ENCODE measurements at places on chromosomes 6 and 20.

- no peak for DNase-seq
Observed at GRCh38 chr6:99331531-99331930, 17.9 kb downstream of the FAXC start.

GRCh38 chr6:40996591-40997233 is 42.3 kb downstream of the UNC5CL start:
- no peak for DNase-seq

- DNase-seq, result no peak
Observed at GRCh38 chr20:35166242-35166830, 5.5 kb upstream of the PROCR start.

- no peak for DNase-seq
Observed at GRCh38 chr20:50969435-50969834, 10.8 kb downstream of the MOCS3 start.

DNA sequence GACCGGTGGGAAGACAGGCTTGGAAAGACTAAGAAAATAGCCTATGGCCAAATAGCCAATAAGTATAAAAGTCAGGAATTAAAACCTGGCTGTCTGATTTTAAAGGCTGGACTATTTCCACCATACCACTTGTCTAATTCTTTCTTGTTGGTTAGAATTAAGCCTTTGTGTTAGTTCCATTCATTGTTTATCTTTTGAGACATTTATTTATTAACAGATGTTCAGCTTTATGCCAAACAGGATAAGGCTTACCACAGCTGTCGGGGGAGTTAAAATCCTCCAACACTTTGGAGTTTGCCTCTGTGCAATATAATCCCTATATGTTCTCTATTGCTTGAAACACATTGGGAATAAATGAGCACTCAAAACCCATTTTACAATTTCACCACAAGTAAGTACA is 208.3 kb downstream of the TMEM200A start:
- DNase-seq, result no peak

DNA sequence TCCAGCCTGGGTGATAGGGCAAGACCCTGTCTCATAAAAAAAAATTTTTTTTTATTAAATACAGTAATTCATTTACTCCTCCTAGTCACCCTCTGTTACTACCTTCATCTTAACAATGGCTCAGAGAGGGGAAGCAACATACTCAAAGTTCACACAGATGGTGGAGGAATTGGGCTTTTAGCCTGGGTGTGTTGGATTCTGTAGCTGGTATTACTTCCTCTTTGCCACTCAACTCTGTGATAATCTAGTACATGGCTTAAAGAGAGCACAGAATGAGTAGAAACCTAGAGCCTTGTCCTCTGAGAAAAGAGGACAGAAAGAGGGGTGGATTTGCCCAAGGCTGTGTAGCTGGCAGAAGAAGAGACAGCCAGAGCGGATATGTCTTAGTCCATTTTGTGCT is 96.6 kb downstream of the DLGAP4 start:
- DNase-seq, result no peak

- peak; percentile 59 for DNase-seq
Observed at GRCh38 chr6:149961728-149962425, 1.9 kb upstream of the ULBP1 start.

GRCh38 chr6:52998603-52999002 is 3.5 kb upstream of the GSTA4 start:
- DNase-seq, result no peak

GRCh38 chr20:10061641-10062040 is 26.9 kb downstream of the ANKEF1 start:
- DNase-seq, result peak; percentile 27

- DNase-seq, result no peak
Observed at GRCh38 chr6:39821742-39822532, 29.8 kb downstream of the DAAM2 start.

- DNase-seq, result no peak
Observed at GRCh38 chr6:113633638-113634037, 223.5 kb upstream of the MARCKS start.

DNA sequence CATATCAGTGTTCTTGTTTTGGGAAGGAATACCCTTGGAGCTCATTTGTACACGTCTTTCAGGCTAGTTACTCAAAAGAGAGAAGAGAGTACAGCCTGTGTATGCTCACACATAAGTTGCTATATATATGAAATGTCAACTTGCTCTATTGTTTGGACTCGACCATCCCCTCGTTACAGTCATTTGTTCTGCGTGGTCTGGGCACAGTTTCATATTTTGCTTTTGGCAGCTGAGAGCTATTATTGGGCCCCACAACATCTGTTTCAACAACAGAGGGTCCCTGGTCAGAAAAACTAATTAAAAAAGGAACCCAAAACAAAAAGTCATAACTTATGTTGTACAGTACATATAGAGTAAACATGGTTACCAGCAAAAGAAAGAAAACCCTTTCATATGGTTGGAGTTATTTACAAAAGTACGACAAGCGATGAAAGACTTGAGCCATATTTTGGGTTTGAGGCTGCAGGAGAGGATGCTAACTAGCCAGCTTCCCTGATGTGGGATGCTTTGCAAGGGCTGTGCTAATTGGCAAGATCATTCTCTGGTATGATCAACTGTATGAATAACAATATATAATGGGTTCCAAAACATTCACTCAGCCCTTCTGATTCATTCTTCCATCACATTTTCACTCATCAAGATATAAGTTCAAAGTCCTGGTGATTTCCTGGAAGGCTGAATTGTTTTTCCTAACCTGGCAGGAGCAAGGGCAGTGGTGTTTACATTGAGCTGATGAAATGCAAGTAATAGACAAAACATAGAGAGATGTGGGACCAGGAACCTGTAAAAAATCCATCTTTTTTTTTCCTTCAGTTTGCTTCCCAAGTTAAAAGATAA is 137.9 kb downstream of the RPS12 start:
- DNase-seq, result no peak

GRCh38 chr6:150755042-150755441 is 110.5 kb upstream of the MTHFD1L start:
- no peak for DNase-seq

- DNase-seq, result peak; percentile 41
Observed at GRCh38 chr6:132937466-132937906, 123.1 kb downstream of the RPS12 start.

DNA sequence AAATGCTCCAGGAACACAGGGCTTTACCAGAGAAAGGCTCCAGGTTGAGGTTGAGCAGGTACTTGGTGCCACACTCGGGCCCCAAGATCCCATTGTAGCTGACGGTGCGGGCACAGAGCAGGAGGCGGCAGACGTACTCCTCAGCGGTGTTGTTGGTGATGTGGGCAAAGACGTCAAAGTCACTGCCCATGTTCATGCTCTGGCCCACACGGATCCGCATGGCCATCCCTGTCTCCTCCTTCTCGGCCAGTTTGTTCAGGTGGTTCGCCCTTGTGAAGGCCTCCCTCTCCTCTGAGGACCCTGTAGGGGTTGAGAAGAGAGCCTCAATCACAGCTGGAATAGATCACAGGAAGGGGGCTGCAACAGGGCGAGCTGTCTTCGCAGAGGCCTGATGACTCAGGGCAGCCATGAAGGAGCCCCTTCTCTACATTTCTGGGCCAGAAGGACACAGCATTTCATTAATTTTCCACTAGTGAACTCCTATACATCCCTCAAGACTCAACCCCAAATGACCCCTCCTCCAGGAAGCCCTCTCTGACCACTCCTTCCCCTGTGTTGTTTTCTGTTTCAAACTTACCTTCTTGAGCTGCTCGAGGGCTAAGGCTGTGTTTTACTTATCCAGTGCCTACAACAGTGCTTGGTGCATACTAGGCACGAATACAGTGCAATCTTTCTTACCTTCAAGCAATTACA is 26.8 kb downstream of the TGM2 start:
- DNase-seq, result no peak

DNA sequence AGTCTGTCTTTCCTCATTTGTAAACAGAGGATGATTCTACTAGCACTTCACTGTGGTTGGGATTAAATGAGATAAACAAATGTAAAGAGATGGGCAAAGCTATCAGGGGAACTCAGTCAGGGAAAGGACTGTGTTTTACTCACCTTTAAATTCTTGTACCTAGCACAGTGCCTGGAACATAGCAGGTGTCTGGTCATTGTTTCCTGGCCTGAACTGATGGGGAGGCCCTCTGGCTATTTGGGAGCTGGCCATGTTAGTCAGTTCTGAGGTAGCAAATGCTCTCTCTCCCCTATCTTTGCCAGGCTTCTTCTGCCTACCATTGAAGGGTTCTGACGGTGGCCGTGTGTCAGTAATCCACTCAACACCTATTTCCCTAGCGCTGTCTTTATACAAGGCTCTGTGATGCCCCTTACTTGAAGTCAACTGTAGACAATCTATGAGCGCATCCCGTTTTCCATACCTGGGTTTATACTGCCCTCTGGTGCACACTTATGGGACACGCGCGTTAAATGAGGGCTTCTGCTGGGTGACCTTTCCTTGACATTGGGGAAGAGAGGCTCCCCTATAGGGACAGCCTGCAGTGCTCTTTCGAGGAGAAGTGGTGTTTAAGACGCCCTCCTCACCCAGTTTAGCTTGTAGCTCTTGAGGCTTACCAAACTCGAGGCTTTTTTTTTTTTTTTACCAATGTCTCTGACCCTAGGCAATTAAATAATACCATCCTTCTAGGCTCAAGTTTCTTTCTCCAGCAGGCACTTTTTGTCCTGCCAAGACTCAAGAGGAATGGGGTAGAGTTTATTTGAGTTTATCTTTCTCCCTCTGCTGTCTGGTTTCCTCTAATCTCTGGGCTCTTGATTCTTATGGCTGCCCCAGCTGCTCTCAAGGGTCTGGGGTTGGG is 4.0 kb upstream of the SPATS1 start:
- peak; percentile 80 for DNase-seq

DNA sequence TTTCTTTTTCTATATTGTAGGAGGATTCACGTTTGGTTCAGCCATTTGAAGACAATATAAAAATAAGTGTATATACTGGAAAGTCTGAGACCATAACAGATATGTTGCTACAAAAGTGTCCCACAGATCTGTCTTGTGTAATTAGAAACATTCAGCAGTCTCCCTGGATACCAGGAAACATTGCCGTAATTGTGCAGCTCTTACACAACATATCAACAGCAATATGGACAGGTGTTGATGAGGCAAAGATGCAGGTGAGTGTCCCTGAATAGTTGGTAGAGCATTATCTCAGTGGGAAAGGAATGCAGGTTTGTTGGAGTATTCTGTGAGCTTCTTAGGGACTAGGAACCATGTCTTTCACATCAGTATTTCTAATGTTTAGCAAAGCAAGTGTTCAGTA is 18.3 kb upstream of the ADGRF4 start:
- DNase-seq, result no peak

DNA sequence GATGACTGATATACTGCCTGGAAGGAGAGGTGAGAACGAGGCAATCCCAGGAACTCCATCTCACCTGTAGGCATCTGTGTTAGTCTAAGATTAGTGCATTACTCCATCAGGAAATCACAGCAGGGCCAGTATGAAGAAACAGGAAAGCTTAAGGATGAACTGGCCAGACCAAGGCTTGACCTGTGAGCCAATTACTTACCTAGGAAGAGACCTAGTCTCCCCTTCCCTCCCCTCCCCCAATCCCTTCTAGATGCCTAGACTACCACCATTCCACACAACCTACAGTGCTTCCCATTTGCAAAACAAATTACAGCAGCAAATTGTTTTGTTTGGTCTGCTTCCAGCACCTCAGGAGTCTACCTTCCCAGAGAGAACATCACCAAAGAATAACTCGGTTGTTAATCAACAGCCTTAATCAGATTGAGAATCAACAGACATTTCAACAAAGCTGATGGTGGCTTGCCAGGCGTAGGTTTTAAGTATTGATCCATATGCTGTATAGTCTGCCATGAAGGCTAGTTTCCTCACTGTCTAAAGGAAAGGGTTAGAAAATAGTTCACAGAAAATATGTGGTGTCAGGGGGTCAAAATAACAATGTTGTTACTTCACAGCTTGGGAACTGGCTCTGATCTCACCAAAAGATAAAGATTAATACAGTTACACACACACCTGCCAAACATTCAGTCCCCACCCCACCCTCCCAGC is 10.1 kb downstream of the PKHD1 start:
- DNase-seq, result no peak

DNA sequence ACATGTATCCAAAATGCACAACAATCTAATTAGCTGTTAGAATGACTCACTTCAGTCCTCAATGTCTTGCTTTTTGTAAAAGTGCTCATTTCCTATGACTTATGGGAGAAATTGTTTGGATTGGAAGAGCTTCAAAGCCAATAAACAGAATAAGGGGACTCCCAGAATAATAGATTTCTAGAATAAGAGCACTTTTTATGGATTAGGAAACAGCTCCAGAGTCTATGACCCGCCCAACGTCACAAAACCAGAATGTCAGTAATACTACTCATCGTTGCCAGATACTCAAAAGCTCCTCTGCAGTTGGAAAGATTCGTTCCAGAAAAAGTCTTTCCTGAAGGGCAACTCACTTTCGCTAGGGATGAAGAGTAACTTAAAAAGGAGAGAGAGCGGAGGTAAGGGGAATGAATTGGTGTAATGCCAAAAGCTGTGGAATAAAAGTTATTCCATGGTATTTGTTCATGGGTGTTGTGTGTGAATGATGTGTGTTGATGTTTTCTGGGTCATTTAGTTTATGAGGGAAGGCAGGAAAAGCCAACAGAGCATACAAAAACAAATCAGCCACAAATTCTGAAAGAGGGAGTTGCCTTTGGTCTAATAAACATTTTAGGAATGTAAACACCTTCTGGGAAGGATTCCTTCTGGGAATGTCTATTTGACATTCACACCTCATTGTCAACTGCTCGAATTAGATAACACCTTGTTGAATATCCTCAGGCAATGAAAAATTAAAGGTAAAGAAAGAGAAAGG is 64.6 kb downstream of the SYNE1 start:
- no peak for DNase-seq

- peak; percentile 67 for DNase-seq
Observed at GRCh38 chr6:149318581-149319286, 1.2 kb downstream of the TAB2 start.

GRCh38 chr20:728256-728944 is 39.9 kb downstream of the SLC52A3 start:
- DNase-seq, result peak; percentile 7

DNA sequence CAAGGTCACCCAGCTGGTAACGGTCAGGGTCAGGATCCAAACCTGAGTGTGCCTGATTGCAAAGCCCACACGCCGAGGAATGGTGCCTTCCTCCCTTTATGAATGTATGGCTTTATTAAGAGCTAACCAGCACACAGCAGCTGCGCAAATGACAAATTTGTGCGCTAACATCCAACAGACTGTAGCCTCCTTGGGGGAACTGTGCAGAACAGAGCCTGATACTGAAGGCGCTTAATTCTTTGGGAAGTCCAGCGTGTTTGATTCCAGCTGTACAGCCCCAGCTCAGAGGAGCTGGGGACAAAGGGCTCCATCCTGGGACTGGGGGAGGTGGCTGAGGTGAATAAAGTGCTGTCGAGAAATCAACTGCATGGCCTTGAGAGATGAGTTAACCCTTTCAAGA is 75.7 kb upstream of the JARID2 start:
- no peak for DNase-seq

GRCh38 chr6:35445691-35446090 is 6.4 kb upstream of the FANCE start:
- no peak for DNase-seq

GRCh38 chr6:169700296-169700695 is 1.5 kb downstream of the WDR27 start:
- DNase-seq, result no peak
